Activated CD4-positive, alpha-beta T cell treated with anti-CD3 and anti-CD28 coated beads, Interleukin-2, amount 50 U/mL, for 48 hours (primary cell): ENCODE measurements at places on chromosomes 3 and 15.

- peak; percentile 55 for DNase-seq
Observed at GRCh38 chr15:85691350-85692240, 103.1 kb downstream of the KLHL25 start.

GRCh38 chr3:139953131-139953910 is 18.3 kb downstream of the CLSTN2 start:
- no peak for DNase-seq

DNA sequence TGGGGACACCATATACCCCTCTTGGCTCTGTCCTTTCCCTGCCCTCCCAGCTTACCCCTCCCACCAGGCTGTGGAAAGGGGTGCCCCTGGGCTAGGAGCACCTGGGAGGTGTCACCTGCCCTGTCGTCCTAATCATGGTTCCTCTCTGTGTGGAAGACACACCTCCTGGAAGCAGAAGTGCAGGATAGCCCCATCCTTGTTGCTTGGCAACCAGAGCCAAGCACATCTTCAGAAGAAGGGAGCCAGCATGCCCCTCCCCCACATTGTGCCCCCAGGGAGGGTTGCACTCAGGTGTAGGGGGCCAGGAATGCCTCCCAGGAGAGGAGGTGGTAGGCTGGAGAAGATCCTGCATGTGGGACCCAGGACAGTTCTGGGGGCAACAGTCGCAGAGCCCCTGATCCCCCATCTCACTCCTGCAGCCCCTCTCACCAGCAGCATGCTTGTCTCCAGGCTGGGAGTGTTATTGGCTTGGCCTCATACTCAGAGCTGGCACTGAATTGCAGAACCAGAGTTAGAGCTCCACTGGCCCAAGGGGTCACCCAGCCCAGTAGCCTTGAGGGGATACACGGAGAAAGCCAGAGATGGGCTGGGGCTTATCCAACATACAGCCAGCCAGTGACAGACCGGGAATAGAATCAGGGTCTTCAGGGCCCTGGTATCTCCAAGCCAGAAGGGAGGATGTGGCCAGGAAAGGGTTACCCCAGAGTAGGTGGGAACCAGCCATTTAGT is 8.4 kb downstream of the RAB6B start:
- DNase-seq = no peak

- no peak for DNase-seq
Observed at GRCh38 chr3:188207941-188208515, 54.1 kb downstream of the LPP start.

DNA sequence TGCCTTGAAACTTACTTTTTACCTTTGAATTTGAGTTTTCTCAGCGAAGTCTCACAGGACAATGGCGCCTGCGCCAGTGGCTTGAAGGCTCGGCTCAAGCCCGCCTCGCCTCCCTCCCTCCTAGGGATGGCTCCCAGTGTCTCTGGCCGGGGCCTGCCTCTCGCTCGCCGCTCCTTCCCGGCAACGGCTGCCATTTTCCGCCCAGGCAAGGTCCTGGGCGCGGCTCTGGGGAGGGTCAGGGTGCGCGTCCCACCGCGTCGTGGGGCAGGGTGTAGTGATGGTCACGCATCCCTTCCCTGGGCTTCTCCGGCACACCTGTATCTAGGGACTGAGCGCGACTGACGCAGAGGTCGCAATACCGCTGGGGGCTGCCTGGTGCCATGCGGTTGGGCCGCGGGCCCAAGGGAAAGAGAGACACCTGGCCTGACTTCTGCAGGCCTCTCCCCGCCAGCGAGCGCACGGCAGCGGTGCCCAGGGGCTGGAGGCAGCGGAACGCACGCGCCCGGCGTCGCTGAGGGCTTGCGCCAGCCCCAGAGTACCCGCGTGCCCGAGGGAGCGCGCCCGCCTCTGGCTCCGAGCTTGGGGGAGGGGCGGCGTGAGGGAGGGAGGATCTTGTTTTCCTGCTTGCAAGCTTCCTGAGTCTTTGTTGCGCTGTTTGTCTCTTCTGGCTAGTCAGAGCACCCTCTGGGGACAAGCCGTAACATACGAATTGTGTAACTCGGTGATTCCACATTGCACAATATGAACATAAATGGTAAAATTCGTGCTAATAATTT is 20.7 kb upstream of the FEM1B start:
- peak; percentile 79 for DNase-seq

DNA sequence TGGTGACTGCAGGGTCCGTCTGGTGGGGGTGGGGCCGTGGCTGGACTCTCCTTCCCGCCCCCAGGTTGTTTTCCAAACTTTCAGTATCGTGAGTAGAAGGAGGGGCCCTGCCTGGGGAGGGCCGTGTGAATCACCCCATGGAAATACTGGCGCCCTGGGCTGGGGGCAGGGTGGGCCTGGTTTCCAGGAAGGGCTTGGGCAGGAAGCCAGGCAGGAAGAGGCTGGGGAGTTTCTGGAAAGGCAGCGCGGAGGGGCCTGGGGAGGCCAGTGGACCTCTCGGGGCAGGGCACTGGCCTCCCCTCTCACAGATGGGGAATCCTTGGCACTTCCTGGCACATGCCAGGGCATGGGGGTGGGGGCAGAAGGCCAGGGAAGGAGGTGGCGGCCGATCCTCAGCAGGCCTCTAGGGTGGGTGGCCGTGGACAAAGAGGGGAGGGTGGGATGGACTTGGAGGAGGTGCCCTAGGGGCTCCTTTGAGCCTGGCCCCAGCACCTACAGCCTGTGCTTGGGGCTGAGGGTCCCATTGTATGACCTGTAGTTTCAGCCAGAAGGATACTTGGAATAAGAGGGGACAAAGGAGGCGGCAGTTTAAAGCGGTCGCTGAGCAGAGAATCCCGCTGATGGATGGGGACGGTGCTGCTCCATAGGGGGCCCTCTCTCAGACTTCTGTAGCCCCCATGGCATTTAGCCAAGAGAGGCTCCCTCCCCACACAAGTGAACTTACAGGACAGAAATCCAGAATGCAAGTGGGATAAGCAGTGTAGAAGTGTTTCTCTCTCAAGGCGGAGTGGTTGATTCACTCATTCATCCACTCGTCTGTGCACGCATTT is 56.5 kb upstream of the GATA2 start:
- DNase-seq = no peak

DNA sequence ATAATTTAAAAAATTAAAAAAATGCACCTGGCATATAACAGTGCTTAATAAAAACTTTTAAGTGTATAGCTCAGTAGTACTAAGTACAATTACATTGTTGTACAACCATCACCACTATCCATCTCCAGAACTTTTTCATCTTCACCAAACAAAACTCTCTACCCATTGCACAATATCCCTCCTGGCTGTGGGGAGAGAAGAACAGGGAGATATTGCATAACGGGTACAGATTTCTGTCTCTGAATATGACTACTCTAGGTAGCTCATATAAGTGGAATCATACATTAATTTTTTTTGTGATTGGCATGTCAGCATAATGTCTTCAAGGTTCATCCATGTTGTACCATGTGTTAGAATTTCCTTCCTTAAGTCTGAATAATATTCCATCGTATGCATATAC is 91.0 kb upstream of the PLAAT1 start:
- no peak for DNase-seq

DNA sequence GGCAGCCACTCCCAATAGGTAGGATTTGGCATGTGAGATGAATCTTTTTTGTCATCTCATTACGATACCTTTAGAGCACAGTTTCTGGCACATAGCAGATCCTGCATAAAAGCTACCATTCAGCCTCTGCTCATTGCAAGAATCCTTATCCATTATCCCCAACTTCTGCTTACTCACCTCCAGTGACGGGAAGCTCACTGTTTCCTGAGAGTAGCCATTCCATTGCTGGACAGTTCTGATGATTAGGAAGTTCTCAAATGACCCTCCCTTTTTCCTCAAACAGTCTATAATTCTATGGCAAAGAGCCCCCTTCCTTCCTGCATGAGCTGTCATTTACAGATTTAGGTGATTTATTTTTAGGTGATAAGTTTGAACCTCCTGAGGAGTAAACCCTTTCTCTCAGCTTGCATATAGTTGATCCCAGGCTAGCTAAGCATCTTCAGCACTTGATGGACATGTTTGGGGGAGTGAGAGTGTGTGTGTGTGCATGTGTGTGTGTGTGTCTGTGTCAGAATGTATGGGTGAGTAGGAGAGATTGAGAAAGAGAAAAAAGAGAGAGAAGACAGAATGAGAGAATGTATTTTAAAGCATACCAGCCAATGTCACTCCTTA is 109.7 kb downstream of the LSM3 start:
- no peak for DNase-seq

DNA sequence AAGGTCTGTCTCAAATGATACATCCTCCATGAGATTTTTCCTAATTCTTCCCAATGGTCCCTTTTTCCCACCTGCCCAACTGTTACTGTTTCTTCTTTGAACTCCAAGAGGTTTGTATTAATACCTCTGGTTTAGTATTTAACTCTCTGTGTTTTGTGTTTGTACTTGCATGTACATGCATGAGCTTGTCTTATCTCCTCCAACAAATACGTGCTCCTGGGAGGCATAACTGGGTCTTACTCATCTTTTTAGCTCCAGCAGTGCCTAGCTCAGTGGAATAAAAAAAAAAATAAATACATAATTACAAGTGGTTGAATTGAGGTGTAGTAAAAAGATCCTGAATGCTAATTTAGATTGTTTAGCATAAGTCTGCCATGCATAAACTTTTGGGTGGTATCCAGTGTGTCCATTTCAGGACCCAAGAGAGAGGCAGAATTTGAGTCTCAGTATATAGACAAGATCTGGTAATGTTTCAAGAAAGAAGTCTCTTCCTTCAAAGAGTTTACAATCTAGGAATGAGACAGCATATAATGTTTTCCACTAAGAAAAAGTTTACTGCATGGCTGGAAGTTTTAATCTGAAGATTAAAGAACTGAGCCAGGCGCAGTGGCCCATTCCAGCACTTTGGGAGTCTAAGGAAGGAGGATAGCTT is 1.7 kb upstream of the LYSMD2 start:
- DNase-seq = no peak

DNA sequence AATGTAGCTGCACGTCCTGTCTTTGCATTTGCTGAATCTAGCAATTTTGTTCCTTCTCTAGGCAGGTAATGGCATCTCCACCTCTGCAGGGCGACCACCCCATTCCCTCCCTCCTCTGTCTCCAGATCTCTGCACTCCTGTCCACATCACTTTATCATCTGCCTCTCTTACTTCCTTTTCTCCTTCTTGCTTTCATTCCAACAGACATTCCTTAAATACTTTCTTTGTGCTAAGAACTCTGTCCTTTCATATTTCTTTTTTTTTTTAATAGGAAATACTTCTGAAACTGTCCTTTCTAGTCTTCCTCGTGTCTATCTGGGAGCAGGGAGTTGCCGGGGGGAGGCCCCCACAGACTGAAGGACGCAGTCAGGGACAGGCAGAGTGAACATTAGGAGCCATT is 7.2 kb downstream of the ITIH3 start:
- no peak for DNase-seq

DNA sequence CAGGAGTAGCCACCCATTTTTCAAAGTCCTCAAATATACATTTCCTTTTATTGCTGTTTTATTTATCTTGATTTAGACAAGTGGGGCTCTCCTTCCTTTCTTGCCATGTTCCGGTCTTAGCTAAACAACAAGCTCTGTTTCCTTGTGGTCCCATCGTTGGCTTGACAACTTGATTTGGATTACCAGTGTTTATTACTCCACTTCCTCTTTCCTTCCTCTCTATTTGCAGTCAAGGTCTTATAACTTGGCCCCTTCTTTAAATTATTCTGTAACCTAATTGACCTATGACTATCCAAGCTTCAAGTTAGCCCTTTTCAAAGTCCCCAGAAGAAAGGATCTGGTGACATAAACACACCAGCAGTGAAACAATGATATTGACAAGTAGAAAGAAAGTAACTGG is 130.6 kb upstream of the STT3B start:
- no peak for DNase-seq

GRCh38 chr3:99373088-99373845 is 265.1 kb upstream of the COL8A1 start:
- no peak for DNase-seq

GRCh38 chr15:91870876-91871537 is 17.5 kb downstream of the SLCO3A1 start:
- DNase-seq = no peak

GRCh38 chr15:52422001-52422400 is 106.7 kb downstream of the MYO5A start:
- DNase-seq = no peak

- no peak for DNase-seq
Observed at GRCh38 chr3:191973820-191974219, 512.9 kb downstream of the PYDC2 start.

DNA sequence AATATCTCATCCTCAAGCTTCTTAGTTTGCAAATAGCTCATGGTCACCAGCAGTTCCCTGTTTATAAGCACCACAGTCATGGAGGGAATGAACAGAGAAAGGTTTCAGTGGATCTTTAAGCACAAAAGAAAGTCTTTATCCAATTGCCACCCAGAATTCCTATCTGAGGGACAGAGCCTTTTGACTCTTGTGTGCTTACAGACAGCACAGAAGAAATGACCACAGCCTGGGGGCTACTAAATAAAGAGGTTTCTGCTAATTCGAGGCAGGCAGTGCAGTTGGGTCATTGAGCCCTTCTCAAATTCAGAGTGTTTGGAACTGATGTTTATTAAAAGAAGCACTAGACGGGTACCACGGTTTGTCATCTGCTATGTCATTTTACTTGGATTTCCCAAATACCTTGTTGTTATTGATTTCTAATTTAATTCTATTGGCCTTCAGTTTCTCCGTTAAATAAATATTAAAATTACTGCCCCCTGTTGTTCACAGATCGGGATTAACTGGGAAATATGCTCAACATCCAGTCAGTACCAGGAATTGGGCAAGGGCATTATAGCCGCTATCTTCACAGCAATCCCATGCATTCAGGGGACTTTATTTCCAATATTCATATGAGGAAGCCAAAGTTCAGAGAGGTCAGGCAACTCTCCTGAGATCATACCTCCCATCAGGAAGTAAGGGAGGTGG is 3.6 kb downstream of the PRICKLE2 start:
- DNase-seq = no peak

DNA sequence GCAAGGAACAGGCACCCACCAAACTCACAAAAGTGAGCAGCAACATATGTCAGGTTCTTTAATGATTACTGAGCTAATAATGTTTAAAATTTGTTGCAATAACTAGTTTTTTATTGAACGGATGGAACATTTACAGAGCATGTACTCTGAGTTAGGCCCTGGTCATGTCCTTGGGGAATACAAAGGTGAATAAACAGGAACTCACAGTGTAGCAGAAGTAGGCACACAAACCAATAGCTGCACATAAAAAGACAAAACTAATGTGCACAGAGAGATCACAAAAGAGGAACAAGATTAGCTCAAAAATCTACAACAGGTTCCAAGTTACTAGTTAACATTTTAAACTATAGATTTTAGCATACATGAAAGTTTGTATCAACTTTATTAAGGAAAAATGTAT is 505.3 kb upstream of the PPP2R3A start:
- no peak for DNase-seq

DNA sequence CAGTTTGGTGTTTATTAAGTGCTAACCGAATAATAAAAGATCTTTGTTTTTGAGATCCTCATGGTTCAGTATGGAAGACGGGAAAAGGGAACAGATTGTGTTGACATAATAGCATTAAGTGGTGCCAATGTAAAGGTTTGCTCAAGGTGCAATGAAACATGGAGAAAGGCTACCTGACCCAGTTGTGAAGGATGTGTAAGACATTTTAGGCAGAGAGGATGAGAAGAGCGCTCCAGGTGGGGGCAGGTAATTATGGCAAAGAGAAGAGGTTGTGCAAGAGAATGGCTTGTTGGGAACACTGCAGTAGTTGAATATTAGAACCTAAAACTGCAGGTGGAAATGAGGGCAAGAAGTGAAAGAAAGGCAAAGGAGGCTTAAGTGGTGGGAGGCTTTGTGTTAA is 140.8 kb downstream of the DIPK2A start:
- no peak for DNase-seq
